Activated CD4-positive, alpha-beta T cell treated with anti-CD3 and anti-CD28 coated beads, Interleukin-2, Interleukin-4, amounts not matched to agents 100 ng/mL and 50 ng/mL, durations not matched to agents 16 hours and 8 hours (primary cell): ENCODE measurements at places on chromosomes 7 and 10.

GRCh38 chr7:43729214-43729923 lies at the start of gene COA1:
Gene COA1 (minus strand): TSS chr7:43729523. CDS start chr7:43648614, 80,909 bp downstream.
- DNase-seq: peak; percentile 81

- no peak for DNase-seq
Observed at GRCh38 chr7:49771427-49772176, 1.8 kb upstream of the VWC2 start.

DNA sequence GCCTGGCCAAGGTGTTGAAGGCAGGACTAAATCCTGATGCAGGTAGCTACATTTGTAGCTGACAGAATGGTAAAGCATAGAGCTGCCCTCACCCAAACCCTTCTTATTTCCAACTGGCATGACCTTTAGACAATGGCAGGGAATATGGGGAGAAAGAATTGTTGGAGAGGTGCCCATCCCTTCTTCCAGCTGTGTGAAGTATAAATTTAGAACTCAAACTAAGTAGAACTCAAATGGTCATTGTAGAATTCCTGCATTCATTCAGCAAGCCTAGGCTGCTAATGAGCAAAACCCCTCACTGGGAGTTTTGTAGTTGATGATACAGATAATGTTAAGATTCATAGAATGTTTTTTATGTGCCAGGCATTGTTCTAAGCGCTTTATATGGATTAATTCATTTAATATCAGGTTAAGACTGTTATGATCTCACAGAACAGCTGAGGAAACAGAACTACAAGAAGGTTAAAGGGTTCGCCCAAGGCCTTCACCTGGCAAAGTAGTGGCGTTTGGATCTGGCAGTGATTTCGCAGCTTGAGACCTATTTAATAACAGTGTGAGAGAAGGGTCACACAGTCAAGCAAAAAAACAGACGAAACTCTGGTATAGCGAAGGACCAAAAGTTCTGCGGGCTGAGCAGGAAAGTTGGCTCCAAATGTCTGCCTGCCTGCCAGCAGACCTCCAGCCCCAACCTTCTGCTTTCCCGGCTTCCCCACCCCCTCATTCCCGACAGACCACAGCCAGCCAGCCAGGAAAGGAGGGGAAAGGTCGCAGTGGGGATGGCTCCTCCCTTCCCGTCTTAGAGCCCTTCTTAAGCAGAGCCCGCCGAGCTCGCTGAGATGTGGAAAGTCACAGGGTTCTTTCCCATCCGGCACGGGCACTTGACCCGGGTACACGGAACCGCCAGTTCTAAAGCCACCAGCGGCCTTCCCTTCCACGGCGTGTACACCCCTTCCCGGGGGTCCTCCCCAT lies 1.6 kb upstream of the HILPDA start:
- no peak for DNase-seq

DNA sequence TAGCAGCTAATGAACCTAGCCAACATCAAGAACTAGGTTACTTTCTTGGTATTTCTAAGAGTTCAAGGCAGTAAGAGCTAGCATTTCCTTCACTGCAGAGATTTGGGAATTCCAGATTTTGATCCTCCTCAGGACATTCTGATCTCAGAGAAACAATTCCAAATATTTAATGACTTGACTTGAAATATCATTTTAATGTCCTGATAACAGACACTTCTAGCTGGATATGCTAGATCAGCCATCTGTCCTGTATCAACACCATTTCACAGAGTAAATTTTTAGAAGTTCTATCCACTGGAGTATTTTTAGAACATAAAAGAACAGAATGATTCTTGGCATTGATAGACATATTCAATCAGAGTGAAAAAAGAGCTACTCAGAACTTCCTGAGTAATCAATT lies 151.3 kb downstream of the RAPGEF5 start:
- no peak for DNase-seq

- no peak for DNase-seq
Observed at GRCh38 chr10:106147021-106147420, 1017.5 kb downstream of the SORCS1 start.

GRCh38 chr10:2929480-2930258 lies 137.7 kb upstream of the PFKP start:
- DNase-seq: no peak

- no peak for DNase-seq
Observed at GRCh38 chr10:79359816-79360498, 12.7 kb downstream of the PPIF start.

DNA sequence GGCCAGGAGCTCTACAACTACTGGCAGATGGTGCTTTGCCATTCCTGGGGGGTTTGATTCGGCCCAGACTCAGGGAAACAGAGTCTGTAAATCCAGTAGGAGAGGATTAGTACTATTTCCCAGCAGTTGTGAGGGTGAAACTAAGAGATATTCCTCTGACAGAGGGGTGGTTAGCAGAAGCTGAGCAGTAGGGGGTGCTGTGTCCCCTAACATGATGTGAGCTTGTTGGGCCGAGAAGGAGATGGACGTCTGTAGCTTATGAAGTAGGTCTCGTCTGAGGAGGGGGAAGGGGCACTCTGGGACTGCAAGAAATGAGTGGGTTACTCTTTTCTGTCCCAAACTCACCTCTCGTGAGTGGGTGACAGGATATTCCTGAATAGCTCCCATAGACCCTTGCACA lies 179.2 kb upstream of the MBL2 start:
- DNase-seq: peak; percentile 2

DNA sequence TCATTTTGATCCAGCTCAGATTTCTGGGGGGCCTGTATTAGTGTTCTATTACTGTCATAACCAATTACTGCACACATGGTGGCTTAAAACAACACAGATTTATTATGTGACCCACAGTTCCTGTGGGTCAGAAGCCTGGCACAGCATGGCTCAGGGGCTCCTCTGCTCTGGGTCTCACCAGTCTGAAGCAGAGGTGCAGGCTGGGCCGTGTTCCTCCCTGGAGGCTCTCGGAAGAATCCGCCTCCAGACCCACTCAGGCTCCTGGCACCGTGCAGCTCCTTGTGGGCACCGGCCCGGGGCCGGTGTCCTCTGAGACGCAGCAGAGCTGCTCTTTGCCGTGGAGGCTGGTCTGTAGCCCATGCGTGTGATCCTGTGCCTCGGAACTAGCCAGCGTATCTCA lies 61.5 kb downstream of the RAMP3 start:
- DNase-seq: no peak

DNA sequence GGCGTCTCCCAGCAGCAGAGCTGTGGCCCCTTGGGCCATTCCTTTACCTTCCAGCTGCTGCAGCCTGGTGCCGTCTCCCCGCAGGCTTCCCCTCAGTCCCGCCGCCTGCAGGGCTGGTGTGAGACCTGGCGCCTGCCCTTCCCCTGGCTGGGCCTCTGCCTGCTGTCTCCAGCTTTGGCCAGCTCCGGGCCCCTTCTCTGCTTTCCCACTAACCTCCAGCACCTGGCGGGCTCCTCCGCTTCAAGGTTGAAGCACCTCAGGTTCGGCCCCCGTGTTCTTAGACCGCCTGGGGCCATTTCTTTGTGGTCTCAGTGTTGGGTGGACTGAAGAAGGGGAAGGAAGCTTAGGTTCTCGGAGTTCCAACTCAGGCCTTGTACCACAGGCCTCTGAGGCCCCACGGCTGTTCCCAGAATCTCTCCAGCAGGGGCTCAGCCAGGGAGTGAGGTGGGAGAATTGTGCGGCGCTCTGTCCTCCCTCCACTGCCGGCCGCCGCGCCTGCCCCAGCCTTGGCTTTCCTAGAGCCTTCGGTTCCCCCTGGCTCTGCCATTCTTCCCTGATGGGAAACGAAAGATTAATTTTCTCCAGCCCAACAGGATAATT lies 30.3 kb downstream of the GBX1 start:
- no peak for DNase-seq

DNA sequence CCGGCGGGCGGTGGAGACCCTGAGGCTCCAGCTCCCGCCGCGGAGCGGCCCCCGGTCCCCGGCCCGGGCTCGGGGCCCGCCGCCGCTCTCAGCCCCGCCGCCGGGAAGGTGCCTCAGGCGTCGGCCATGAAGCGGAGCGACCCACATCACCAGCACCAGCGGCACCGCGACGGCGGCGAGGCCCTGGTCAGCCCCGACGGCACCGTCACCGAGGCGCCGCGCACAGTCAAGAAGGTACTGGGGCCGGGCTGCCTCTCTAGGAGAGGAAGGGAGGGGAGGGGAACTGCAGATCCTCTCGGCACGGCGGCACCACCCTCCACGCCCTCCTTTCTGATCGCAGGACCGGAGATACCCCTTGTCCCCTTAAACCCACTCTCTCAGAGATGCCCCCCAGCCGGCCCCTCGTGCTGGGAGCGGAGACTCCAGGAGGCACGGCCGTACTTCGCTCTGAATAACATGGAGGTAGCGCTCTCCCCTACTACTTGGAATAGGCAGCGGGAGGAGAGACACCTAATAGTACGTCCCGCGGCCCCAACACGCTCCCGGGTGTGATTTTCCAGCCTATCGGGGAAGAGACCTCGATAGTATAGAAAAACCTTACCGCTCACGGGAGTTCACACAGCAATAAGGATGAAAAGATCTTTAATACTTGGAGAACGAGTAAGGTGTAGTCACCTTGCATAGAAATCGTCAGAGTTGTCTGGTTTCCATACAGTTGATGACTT lies 538 bp downstream of the AHCYL2 start:
- DNase-seq: peak; percentile 52

DNA sequence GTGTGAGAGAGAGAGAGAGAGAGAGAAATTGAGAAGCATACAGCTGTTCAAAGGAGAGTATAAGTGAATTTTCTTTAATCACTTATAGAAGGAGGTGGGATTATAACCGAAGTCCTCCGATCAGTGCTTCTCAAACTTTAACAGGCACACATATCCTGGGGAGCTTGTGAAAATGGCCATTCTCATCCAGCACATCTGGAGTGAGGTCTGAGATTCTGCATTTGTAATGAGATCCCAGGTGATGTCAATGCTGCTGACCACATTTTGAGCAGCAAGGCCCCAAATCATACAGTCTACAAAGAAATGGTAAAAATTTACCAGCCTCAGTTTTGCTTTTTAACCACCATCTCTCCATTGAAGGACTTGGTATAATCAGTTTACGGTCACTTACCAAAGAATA lies 219.0 kb downstream of the PTEN start:
- DNase-seq: no peak

DNA sequence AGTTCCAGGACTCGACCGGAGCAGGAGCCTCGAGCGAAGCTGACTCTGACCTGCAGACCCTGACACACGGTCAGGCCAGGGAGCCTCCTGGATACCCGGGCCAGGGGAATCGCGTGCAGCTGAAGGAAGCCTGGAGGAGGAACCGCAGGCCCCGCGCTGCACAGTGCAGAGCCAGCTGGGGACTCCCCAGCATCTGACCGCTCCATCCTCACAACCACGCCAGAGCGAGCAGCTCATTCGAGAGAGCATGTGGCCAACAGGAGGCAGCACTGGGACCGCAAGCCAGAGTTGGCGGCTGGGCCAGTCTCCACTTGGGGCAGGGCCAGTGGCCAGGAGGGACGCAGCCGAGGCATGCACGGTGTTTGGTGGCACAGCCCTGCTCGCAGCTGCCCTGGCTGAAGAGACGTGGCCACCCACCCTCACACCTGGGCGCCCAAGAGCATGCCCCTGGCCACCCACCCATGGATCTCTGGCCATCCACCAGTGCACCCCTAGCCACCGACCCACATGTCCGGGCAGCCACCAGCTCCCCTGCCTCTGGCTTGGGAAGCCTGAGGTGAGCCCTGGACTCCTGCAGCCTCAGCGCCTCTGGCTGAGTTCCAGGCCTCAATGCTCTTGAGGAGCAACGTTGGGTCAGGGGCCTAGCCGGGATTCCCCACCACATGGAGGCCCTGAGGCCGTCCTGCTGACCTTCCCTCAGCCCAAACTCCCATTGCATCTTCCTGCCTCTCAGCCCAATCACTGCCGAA lies 213.9 kb downstream of the ELFN1 start:
- DNase-seq: no peak

GRCh38 chr10:110141871-110142635 lies 65.4 kb upstream of the MXI1 start:
- no peak for DNase-seq

DNA sequence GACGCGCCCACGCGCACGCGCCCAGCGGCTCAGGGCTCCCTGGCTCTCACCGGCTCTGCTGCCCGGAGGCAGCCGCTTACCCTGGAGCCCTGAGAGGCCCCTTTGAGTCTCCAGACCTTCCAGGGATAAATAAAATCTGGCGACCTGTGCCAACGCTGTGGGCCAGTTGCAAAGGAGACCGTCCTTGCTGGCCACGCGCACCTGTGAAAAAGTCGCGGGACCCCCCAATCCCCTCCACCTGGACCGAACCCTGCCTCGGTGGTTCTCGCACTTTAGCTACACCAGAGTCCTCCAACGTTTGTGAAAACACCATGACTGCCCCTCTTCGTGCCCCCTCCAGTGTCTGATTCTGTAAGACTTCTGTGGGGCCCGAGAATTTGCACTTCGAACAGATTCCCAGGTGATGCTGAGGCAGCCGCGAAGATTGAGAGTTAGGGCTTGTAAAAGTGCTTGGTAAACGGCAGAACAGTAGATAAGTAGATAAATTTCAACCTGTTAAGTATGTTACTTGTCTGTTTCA lies 102.4 kb upstream of the SVIL start:
- DNase-seq: no peak

DNA sequence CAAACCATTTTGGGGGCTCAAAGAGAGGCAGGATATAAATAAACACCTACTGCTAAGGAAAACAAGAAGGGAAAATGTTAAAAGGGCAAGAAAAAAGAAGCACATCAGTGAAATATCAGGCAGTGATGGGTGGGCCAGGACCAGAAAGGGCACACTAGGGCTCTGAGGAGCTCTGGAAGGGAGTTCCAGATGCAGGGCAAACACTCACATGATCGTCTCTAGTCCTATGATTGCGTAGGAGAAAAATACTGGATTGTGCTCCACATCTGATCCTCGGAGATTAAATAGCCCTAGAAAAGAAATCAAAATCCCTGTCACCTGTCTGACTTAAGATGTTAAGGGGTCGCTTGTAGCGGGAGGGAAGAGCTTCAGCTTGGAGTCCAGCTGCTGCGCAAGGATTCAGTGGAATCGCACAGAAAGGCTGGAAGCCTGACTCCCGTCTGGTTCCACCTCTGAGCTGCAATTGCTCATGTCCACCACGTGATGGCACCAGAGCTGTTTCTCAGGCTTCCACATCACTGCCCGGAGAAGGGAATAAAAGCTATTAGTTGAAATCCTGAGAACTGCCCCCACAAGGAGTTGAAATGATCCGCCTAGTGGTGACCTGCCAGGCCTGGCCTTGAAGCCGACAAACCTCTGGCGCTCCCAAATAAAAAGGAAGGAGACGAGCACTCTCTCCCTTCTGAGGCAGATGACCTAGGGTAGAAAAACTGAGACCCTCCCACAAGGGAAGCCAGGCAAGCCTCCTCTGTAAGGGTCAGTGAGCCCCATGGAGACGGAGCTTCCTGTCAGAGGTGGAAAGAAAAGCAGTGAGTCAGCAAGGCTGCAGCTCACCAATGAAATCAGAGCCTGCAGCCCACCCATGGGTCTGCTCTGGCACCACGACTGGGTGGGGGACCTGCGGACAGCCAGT lies 39.2 kb downstream of the XPNPEP1 start:
- DNase-seq: peak; percentile 70

- DNase-seq: no peak
Observed at GRCh38 chr10:44706745-44707144, 204.4 kb upstream of the TMEM72 start.
